ENCODE measurements at places on chromosomes 7 and 10. TPM values are rescaled to one million over a fixed set of nuclear protein-coding genes. Genes with fewer than 3 reads are reported as not detected.

ZNF488 gene
- 1.9 TPM for polyA plus RNA-seq

- no peak for DNase-seq
Measured at GRCh38 chr7:150862356-150862755, 10.0 kb downstream of the AOC1 start.

DNA sequence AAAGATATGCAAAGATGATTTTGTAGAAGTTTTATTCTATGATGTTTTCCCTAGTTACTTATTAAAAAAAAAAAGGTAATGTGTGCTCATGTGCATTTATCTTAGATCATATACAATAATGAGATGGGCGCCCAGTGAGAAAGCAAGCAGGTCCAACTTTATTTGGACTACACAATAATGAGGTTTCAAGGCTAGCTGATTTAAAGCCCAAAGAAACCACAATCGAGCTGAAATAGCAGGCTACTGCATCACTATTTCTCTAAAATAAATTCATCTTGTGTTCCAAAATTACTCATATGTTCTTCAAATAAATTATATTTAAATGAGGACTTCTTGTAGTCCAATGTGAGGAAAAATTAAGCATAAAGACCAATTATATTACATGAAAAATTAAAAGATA is 110.1 kb downstream of the JMJD1C start:
- DNase-seq, result no peak

- DNase-seq, result no peak
Measured at GRCh38 chr10:107717046-107717445, 552.5 kb upstream of the SORCS1 start.

ATRNL1 gene
- 6.7 TPM for polyA plus RNA-seq

DNA sequence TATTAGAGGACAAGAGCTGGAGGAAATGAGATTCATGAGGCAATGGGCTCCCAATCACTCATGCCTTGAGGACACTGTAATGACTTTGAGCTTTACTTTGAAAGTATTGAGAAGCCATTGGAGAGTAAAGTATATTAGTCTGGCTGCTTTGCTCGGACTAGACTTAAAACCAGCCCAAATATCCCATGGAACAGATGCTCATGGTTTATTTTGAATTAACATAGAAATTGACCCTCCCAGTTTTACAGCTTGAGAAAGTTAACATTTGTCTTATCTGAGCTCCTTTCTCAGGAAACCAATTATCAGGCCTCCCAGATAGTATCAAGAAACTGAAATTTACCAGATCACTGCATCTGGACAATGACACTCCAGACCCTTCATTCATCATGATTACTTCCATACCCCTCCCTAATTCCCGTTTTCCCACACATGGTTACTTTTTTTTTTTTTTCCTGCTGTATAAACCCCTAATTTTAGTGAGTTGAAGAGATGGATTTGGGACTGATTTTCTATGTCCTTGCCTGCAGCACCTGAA is 270.8 kb upstream of the SMIM30 start:
- DNase-seq, result no peak

- DNase-seq, result peak; percentile 56
Measured at GRCh38 chr7:135320268-135320667, 86.6 kb downstream of the STRA8 start.

OPN4 gene
- not detected for polyA plus RNA-seq

FZD1 gene
- polyA plus RNA-seq, result 51.6 TPM

DNA sequence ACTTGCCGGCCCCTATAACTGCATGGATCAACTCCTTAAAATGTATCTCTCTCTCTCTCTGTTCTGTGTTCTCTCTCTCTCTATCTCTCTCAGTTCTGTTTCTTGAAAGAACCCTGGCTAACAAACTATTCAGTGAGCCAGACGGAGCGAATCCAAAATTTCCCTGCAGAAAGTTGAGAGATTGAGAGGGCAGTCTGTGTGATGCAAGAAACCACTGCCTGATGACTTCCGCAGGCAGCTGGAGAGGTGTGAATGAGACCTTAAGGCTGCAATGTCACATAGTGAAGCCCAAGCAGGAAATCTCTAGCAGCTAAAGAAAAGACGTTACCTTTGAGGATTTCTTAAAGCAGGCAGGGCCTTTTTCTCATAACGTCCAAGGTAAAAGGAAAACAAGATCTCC is 17.3 kb downstream of the FAM107B start:
- DNase-seq, result no peak

- DNase-seq, result peak; percentile 55
Measured at GRCh38 chr7:20407585-20408466, 77.1 kb downstream of the ITGB8 start.

GRCh38 chr7:23106823-23107663 is 1.5 kb downstream of the KLHL7 start:
- no peak for DNase-seq

GRCh38 chr7:124101173-124101768 is 68.4 kb upstream of the TMEM229A start:
- DNase-seq, result no peak

DNA sequence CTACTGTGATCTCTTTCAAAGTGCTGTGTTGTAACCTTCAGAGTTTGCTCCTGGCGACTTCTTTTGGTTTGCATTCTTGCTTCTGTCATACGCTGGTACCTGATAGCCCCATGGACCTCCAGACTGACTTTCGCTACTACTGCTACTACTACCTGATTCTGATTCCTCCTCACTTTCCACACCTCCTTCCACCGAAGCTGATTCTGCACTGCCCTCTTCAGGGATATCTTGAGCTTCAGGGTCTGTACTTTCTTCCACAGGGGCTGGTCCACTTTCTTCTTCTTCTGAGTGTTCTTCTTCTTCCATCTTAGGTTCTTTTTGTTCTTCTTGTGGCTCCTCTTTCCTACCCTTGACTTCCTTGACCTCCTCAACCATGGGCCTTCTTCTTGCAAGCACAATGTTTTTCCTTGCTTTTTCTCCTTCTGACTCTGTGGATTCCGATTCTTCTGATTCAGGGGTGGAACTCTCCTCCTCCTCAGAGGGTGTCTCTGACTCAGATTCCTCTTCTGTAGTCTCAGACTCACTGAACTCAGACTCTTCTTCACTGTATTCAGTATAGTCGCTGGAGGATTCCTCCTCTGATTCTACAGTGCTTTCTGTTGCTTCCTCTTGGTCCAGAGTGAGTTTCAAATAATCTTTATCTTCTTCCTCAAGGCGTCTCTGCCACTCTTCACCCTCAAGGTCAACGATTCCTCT is 992.2 kb downstream of the PCDH15 start:
- no peak for DNase-seq

- no peak for DNase-seq
Measured at GRCh38 chr10:2214092-2214491, 476.8 kb upstream of the ADARB2 start.

GRCh38 chr7:138895679-138896078 is 85.5 kb downstream of the KIAA1549 start:
- no peak for DNase-seq

DNA sequence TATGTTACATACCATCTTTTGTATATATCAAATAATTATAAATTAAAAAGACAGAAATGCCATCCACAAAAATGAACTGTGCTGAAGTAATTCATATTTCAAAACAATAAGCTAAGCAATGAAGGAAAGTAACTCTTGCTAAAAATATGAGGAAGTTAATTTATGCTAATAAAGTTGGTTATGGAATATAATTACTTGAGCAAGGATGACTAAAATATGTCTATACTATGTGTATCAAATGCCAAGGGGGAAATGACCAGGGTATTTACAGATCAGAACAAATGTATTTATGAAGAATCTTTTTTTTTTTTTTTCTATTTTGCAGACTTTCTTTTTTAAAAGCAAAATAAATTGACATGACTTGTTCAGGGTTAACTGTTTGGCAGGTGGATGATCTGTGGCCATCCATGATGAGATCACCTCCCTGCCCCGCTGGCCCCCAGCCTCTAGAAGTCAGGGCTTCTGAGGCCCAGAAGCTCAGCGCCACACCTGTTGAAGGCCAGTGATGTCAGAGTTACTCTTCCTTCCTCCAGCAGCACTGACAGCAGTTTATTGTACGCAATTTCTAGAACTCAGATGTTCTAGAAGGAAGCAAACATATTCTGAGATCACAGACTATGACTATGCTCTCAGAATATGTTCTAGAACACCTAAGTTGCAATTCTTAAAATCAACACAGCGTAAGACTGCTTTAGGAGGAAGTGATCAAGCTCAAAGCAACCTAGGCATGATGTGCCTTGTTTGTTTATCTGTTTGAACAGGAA is 196.1 kb upstream of the KLF14 start:
- DNase-seq, result no peak

DNA sequence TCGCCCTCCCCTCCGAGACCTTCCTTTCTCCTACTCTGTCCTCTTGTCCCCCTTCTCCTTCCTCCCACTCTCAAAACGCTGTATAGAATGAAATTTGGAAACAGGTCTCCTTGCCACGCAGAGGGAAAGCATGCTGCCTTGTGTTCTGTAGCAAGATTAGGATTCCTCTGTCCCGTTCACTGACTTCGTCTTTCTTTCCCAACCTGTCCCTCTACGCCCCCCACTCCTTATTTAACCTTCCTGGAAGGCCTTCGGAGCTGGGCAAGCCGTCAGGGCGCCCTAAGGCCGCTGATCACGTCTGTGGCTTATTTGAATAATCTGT is 1.3 kb downstream of the HOXA9 start:
- DNase-seq, result no peak

GRCh38 chr7:111043561-111043960 is 47.4 kb upstream of the LRRN3 start:
- no peak for DNase-seq

EIF3B gene
- 142 TPM for polyA plus RNA-seq

- no peak for DNase-seq
Measured at GRCh38 chr7:27198871-27199801, 755 bp downstream of the HOXA13 start.

HMX2 gene
- not detected for polyA plus RNA-seq

GRCh38 chr7:1915956-1916600 is 246.0 kb downstream of the ELFN1 start:
- DNase-seq, result no peak

GRCh38 chr10:88322324-88323063 is 260.6 kb downstream of the RNLS start:
- DNase-seq, result no peak

PIK3AP1 gene
- 3.1 TPM for polyA plus RNA-seq

DNA sequence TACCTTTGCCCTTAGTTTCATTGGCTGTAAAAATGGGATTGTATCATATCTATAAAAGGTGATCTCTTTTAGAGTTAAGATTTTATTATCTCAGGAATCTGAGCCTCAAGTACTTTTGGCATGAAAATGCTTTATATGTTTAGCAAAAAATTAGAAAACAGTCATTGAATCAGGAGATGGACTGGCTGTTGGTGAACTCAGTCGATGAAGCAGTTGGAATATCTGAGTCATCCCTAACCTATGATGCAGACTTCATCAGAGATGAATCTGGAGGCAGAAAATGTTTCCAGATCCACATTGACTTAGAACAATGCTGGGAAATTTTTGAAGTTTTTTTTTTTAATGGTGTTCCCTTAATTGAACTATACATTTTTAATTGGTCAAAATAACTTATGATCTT is 228.5 kb downstream of the SLC25A13 start:
- DNase-seq, result no peak

GSTO2 gene
- 33.1 TPM for polyA plus RNA-seq

CCL24 gene
- polyA plus RNA-seq, result not detected

TYW1B gene
- polyA plus RNA-seq, result 3.3 TPM

DNA sequence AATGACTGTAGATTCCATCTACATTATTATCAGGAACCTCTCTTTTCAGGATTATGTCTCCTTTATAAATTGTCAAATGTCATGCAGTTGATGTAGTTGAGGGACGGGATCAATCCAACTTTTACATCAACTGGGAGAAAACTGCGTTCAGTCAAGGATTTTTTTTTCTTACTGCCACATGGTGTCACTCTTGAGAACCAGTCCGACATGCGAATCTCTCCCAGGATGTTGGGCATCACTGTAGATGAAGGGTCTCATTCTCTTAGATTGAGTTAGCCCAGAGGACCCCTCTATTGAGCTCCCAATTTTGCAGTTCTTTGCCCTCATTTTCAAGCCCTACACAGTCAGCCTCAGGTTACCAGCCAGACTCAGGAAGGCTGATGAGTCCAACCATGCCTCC is 120.3 kb upstream of the PTPRZ1 start:
- DNase-seq, result no peak

DNA sequence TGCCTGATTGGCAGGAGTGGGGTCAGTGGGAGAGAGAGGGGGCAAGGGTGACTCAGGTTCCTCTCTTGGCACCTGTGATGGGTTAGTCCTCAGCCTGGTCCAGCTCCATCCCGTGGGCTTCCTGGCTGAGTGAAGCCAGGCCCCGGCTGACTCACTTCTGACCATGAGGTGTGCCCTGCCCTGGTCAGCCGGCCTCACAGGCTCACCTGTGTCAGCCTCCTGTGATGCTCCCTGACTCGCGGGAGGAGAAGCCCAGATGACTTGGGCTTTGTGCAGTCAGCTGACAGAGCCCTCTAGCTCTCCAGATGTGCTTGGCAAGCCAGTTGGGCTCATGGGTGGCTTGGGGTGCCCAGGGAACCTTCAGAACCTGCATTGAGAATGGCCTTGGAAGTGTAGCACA is 16.0 kb upstream of the PPIF start:
- no peak for DNase-seq

ANKRD1 gene
- not detected for polyA plus RNA-seq

- no peak for DNase-seq
Measured at GRCh38 chr10:115164220-115164619, 71.1 kb downstream of the ATRNL1 start.

FAM25G gene
- not detected for polyA plus RNA-seq

CLDN4 gene
- polyA plus RNA-seq, result 99.4 TPM

GRCh38 chr10:6579904-6580278 is at the start of gene PRKCQ:
Gene PRKCQ (minus strand): TSS chr10:6580276. CDS start chr10:6515135, 65,141 bp downstream.
- DNase-seq, result peak; percentile 43

HOXA1 gene
- polyA plus RNA-seq, result 1.9 TPM

- no peak for DNase-seq
Measured at GRCh38 chr10:130440494-130440893, 304.3 kb downstream of the GLRX3 start.

GRCh38 chr7:117808341-117808757 is 64.9 kb downstream of the CTTNBP2 start:
- DNase-seq, result no peak

DNA sequence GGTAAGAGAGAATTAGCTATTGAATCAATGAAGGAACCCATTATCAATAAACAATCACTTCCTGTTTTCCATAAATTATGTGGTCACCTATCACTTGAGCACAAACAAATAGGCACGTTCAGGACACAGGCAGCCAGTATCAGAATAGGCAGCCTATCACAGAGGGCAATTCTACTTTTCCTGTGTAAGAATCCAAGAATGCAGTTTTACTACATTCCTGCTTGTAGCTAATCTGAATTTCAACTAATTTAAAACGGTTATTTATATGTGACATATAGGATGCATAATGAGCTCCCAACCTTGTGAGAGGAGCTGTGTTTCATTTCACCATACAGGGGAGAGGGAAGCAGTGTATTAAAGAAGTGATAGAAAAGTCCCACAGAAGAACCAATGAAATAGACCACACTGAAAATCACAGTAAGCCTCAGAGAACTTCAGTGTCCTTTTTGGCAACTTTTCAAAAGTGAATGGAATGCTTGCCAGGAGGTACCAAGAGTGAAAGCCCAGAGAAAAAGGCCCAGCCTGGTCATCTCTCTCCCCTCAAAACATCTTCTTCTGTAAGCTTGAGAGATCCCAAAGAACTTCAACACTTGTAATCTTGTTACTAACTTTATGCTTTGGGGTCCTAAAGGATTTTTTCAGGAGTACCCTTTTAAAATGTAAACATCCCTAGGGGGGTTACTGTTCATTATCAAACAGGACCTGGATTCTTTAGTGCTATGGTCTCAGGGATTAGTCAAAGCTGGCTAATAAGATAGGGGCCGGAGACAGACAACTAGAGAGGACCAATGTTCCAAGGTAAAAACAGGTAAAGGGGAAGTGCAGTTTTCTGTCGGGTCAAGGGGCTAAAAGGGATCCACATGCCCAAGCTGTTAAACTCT is 1.3 kb downstream of the IMMP2L start:
- peak; percentile 35 for DNase-seq

VDAC2 gene
- 187 TPM for polyA plus RNA-seq

GRCh38 chr10:119131512-119132240 is 27.8 kb downstream of the DENND10 start:
- peak; percentile 25 for DNase-seq

C1QL3 gene
- polyA plus RNA-seq, result 0.13 TPM
